Right ventricle myocardium inferior (tissue), 1 donor: ENCODE measurements at places on chromosomes 3 and 15. TPM values are rescaled to one million over a fixed set of nuclear protein-coding genes. Genes with fewer than 3 reads are reported as not detected.

GRCh38 chr15:28873585-28874190, 12.1 kb upstream of the APBA2 start:
- DNase-seq, result no peak

DNA sequence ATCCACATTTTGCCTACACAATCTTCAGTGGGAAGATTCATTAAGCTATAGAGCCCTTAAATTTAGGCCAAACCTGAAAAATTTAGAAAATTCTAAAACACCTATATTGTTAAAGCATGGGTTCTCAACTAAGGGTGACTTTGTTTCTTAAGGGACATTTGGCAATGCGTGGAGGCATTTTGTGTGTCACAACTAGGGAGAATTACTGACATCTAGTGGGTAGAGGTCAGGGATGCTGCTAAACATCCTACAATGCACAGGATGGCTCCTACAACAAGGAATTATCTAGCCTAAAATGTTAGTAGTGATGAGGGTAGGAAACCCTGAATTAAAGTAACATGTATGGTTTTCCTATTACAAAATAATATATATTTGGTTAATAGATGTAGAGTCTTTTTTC, 55.8 kb downstream of the TBC1D5 start:
- DNase-seq, result no peak

GRCh38 chr3:143847787-143848631, at the start of gene SLC9A9:
Gene SLC9A9, minus strand, starts transcription at chr3:143848468. Its CDS starts 146 bp downstream, at chr3:143848322.
- no peak for DNase-seq

DNA sequence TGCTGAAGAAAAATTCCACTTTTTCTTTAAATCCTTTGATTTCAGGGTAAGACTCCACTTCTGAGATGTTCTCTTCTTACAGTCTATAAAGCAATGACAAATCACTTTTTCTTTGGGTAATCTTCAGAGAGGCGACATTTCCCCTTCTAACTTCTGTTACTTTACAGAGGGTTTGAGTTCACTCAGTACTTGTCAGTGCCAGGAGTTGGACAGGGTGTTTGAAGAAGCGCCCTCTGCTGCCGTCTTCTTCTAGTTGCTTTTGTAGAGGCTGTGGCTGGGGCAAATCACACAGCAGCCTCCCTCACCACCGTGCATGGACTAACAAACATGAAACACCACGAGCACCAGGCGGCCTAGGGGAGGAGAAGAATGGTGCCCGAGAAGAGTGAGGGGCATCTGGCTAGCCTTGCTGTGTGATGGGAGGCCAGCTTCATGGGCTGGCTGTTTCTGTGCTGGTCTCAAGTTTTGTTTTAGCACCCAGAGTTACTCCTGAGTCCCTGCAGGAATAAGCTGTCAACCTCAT, at the start of gene CD80:
Gene CD80 (minus strand): TSS at position 174 of the 523 bp plus-strand sequence. CDS start 1,886 bp downstream, outside the sequence.
- DNase-seq, result no peak

DNA sequence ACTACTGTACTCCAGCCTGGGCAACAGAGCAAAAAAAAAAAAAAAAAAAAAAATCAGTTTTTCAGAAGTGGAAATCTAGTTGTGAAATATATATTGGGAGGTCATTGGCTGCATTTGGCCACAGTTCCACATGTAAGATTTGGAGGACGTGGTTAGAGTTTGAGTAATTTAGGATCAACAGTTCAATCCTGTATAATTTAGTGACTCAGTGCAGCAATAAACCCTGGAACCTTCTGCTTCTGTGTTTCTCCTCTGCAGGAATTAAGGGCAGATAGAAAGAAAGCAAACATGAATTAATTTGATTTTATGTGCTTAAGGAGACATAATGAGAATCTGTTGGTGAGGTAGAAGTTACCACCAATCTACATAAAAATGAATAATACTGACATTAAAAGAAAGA, 347.0 kb downstream of the PTPRG start:
- DNase-seq, result no peak

DNA sequence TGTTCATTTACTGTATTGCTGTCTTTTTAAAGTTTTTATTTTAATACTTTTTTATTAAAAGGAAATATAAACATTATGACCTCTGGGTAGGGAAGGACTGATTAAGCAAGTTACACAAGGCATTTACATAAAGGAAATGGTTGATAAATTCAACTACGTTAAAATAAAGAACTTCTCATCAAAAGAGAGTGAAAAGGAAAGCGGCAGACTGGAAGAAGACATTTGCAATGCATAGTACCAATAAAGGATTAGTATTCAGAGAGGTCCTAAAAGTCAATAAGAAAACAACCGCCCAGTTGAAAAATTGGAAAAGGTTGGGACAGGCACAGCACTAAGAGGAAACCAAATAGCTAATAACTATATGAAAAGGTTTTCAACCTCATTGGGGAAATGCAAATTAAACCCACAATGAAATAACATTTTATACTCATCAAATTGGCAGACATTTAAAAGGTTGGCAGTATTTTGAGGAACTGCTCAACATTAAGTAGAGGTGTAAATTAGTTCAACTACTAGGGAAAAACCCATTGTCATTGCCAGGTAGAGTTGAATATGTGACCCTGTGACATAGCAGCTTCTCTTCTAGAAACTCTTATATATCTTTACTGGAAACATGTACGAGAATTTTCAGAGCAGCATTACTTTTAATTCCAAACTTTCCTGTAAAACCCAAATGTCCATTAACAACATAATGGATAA, 9.5 kb downstream of the PDE8A start:
- DNase-seq, result no peak

- no peak for DNase-seq
These were observed 39.8 kb downstream of the SST start for GRCh38 chr3:187630404-187630803.

DNA sequence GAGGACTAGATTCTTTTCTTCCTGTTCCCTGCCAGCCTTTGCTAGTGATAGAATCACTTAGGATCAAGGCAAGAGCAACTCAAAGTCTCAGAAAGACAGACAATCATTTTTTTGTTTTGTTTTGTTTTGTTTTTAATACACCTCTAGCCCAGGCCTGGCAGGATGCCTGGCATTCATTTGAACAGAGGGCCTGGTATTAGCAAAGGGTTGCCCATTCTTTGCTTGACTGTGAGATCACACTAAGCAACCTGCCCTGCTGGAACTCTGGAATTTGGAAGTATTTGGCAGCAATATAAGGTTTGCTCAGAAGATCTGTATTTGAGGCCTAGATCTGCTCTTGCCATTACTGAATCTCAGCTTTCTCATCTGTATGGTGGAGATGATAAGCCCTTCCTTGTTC, 21.8 kb upstream of the ATP13A5 start:
- DNase-seq, result no peak

- no peak for DNase-seq
These were observed 58.7 kb upstream of the MYRIP start for GRCh38 chr3:39750712-39751111.

- DNase-seq, result no peak
These were observed 220.2 kb upstream of the CD96 start for GRCh38 chr3:111321786-111322185.

DNA sequence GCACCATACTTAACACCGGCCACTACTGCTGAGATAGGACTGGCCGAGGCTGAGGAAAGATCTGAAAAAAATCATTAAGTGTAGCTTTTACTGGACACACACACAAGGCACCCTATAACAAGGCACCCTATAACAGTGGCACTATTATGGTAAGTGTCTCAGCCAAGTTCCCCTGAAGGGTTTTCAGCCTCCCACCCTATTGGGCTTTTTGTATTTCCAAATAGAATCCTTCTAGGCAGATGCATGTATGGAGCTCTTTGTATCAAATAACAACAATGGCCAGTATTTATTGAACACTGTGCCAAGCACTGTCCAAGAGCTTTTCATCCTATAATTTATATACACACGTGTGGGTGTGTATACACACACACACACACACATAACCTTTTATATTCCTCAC, 6.7 kb upstream of the DNAJA4 start:
- DNase-seq, result no peak

The MRPL47 gene
- total RNA-seq, result 44.4 TPM

The PSTPIP1 gene
- 4.5 TPM for total RNA-seq

The CDC25A gene
- 1.1 TPM for total RNA-seq

The CCR8 gene
- not detected for total RNA-seq

The RBM15B gene
- 11.8 TPM for total RNA-seq

The ADAMTS9 gene
- total RNA-seq, result 19.9 TPM

The SMC4 gene
- 20.1 TPM for total RNA-seq
